ENCODE measurements at places on chromosomes 3 and 15.

DNA sequence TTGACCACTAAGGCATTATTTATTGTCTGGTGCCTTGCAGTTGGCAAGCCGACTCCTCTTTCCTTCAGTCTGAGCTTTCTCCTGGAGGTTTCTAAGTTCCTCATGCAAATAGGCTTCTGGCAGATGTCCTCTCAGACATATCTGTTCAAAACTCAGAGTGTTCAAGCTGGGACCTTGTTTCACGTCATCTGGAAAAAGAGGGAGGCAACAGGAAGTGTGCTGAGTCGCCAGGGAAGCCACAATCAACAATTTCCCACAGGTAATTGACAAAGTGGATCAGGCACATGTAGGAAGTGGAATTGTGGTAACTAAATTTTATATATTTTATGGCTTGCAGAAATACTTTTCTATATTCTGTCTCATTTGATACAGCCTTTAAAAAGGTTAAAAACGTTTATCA, 14.6 kb downstream of the SCG5 start:
- no peak for DNase-seq

DNA sequence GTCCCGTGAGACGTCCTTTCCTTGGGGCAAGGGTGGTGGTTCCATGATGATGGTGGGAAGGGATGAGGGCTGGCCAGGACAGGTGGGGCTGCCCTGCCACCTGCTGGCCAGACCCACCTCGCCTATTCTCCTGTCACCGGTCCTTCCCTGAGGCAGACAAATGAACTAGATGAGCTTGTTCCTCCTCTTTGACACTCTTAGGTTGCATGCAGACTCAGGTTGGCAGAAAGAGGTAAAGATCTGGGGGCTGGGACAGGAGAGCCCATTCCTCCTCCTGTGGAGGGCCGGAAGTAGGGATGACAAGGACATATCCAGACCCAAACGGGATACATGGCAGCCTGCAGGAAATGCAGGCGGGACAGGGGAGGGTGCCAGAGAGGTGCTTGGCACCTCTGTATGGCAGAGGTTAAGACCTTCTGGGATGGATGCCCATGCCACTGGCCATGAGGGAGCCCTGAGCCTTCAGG, 38.6 kb downstream of the ACSBG1 start:
- DNase-seq = peak; percentile 52

DNA sequence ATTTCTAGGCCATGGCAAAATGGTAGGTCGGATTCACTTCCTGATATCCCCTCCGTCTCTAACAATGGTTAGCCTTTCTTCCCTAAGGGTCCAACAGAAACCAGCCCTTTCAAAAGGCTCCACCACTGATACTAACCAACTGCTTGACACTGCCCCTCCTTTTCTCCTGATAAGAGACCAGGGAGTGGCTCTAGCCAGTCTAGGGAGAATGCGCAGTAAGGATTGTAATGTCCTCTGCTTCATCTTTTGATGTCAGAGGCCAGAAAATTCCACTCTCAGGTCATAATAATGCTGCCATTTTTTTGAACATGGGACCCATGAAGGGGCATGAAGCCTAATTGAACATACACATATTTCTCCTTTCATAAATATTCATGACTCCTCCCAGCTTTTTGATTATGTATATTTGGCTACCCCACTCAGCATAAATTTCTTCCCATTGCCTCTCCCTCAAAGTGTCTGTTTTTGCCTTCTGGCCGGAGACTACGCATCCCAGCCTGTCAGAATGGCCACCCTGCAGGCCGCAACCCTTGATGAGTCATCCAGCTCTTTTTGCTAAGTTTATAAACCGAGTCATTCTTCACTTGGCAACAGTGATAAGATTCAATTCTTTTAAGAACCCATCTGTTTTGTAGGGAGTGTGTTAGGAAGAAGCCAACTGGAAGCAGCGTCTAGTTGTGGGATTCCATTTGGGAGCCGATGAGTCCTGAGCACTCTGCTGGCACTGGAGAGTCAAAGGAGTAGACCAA, 189.0 kb upstream of the MCTP2 start:
- no peak for DNase-seq

DNA sequence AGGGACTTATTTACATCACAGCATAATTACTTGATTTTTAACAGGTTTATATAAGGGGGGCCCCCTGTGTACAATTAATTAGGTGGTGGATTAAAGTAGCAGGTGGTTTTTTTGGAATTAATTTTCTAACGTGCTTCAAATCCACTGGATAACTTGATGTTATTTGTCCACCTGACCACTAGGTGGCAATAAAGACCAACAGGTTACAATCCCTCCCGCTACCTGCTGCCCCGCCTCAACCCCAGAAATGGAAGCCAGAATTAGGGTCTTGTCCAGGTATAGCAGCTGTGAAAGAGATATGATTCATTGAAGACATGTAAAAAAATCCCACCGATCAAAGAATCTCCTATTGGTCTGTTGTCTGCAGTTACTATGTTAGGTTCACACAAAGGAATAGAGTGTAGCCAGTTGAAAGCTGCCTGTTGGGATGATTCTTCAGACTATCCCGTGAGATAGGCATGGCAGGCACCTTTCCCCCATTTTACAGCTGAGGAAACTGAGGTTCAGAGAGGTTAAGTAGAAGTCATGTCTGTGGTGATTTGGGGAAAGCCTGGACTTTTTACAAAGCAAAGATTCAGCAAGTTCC, 44.0 kb downstream of the MFSD1 start:
- DNase-seq = no peak

DNA sequence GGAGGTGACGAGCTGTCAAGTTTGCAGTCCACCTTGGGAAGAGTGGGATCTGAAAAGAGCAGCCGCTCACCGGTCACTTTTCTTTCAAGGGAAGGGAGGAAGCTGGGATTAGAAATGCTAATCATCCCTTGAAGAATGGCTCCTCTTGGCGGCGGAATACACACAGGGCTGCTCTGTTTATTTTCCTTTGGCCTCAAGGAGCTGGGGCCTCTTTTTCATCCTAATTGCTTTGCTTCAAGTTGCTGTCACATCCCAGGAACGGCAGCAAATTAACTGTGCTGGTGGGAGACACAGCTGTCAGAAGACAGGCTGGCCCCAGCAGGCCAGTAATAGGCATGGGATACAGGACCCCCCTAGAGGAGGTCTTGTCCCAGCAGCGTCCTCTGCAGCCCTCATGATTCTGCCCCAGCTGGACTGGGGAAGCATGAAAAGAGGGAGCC, 6.7 kb downstream of the KBTBD13 start:
- DNase-seq = no peak

DNA sequence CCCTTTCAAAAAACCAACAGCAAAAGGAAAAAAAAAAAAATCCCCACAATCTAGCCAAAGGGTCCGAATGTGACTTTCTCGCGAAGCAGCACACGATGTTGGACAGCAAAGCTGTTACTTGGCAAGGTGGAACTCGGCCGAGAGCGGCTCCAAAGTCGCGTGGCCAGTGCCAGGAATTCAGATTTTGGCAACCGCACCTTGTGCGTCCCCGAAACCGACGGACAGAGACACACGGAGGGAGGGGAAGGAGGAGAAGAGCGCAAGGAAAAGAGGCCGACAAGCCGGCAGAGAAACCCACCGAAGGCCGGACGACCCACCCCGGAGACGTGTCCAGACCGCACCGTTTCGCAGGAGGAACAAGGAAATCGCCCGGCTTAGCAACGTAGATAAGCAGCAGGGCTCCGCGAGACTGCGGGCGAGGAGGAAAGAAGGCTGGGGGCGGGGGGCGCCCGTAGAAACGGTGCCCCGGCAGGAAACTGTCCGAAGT, 517.3 kb downstream of the MECOM start:
- DNase-seq = peak; percentile 49

- DNase-seq = no peak
Observed at GRCh38 chr3:186473166-186473565, 71.0 kb downstream of the CRYGS start.

GRCh38 chr3:38643090-38643489, 6.4 kb downstream of the SCN5A start:
- DNase-seq = no peak

GRCh38 chr3:72446218-72447058, 401.8 kb downstream of the SHQ1 start:
- no peak for DNase-seq

DNA sequence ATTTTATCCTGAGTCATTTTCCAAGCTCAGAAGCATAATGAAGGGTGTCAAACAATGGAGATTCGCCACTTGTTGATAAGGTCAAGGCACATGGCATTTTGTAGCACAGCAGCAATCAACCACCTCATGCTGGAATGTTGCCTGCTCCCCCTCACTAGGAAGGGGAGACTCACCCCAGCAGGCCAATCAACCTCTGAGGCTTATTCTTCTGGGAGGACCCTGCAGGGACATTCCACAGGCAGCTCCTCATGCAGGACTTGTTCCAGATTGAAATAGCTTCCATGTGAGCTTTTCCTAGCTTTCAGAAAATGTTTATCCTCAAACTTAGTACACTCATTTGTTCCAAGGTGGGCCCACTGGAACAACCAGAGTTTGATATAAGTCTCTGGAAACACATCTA, 77.6 kb downstream of the SSR3 start:
- no peak for DNase-seq

DNA sequence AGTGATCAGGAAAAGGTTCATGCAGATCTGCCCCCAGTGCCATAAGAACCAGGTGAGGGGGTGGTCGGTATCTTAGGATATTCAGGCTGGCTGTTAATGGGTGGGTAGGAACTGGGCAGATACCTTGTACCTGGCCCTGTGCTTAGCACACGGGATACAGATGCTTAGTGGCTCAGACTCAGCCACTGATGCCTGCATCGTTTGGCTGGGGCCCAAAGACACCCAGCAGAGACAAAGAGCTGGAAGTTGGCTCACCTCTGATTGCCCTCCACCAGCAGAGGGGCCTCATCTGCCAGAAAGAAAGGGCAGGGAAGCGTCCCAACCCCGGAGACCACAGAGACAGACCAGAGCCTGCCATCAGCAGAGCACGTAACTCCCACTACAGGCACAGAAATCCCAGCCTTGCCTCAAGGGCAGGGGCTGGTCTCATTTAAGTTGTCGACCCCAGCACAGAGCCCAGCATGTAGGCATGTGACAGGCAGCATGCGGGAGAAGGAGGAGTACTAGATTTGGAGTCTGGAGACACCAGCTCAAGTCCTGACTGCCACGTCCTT, 64.1 kb upstream of the SLC6A1 start:
- no peak for DNase-seq

DNA sequence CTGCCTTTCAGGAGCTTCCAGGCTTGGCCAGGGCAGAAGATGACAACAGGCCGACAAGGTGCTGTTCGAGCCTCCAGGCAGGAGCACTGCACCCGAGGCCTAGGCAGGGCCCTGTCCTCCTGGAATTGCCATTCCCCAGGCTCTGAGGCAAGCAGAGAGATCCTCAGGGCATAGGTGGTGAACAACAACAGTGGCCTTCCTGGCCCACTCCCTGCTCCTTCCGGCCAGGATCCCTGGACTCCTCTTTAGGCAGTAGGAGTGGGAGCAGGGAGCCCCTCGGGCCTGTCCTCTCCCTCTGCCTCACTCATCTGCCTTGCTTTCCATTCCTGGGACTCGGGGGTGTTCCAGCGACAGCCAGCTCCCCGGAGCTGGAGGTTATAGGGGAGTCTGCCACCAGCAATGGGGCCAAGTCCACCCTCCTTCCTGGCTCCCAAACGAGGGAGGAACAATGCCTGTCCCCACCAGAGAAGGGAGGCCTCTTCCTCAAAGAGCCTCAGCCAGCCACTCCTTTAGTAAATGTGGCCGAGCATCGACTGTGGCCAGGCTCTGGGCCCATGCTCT, 135.0 kb downstream of the NUP210 start:
- no peak for DNase-seq

DNA sequence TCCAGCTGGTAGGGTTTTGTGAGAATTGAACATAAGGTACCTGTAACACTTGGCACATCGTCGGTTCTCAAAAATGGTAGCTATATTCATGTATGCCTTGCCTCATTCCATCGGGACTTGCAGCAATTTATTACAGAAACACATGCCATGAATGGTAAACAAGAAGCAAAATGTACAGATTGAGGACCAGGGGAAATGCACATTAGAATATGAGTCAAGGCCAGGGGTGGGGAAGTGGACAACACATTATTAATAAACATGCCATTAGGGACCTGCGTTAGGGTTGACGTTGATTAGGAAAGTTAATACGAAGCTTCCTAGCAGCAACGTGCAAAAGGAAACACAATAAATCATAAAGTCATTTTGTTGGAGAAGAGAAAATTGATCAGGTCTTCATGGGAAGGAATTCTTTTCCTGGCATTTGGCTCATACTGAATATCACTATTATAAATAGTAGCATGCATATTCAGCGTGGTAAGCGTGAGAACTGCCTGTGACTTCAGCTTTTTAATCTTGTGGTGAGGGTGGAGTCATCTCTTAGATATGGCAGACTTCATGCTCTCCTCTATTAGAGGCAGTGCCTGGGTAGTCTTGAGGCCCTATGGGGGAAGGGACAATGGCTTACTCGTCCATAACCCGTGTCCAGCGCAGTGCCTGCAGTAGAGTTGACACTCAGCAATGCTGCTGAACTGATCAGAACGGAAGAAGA, 184.9 kb downstream of the SV2B start:
- no peak for DNase-seq

GRCh38 chr3:107222907-107223306, 154.3 kb upstream of the CCDC54 start:
- DNase-seq = no peak

DNA sequence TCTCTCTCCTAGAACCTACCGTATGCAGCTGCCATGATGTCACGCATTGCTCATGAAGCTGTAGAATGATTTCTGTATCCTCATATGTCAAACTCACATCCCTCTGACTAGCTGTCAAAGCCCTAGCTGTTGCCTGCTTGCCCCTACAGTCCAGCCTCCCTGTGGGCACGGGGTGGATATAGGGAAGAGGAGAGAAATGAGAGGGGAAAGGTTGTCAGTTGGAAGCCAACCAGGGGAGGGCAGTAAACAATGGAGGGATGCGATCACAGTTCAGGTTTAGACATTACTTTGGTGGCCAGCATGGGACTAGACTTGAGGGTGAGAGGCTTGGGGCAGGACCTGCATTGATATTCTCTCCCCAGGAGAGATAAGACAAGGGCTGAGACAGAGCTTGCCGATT, 1.7 kb upstream of the HDGFL3 start:
- no peak for DNase-seq

- no peak for DNase-seq
Observed at GRCh38 chr3:46168583-46169345, 39.3 kb downstream of the CCR1 start.

DNA sequence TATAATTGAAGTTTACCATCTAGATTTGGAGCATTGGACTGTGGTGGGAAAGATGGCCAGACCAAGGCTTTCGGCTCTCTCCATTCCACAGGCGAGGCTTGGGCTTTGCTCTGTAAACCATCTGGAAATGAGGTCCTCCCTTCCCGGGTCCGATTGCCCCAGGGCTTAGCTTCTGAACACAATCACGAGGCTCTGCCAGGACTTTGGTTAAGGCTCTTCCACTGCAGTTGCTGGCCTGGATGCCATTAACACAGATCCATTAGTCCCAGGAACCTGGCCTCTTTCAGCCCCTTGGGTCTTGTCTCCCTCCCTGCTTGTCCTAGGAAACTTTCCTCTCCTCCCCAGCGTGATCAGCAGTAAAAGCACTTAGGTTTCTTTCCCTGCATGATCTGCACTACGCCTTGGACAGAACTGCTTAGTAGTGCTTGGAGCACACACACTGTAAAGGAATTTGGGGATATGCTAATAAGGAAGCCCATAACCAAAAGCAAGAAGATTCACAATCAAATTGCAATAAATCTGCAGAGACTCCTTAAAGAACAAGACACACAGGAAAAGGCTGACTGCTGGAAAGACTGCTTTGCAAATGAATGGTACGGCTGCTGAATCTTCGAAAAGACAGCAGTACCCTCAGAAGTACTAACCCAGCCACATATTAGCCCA, 154.3 kb downstream of the ECT2 start:
- no peak for DNase-seq

- DNase-seq = no peak
Observed at GRCh38 chr3:46640927-46641326, 28.6 kb downstream of the FAM240A start.

- DNase-seq = no peak
Observed at GRCh38 chr15:64597477-64597822, 137.1 kb downstream of the ZNF609 start.
